NCI-H1092 (cell line): ENCODE measurements at places on chromosomes 16 and 17.

GRCh38 chr17:4766201-4766600 is 5.5 kb upstream of the TM4SF5 start:
- no peak for DNase-seq

GRCh38 chr16:48117217-48118105 is 38.3 kb downstream of the ABCC12 start:
- DNase-seq = peak; percentile 75

DNA sequence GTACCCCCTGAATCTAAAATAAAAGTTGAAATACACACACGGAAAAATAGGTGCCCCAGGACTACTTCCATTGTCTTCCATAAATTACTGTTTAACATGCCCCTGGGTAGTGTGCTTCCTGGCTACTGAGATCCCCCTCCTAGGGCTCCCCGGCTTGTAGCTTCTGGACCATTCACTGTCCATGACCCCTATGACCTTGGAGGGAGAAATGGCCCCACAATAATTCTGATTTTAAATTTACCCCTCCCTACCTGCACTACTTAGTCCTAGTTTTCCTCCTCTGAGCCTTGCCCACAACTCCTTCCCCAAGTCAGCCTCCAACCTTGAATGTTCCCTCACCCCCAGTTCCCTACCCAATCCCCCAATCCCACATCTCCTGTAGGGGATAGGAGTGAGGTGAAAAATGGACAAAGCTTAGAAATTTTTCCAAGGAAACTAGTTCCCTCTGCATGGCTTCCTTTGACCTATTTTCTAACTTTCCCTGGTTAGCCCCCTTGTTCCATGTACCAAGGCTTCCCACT is 9.5 kb upstream of the MSL1 start:
- no peak for DNase-seq

- DNase-seq = no peak
These were observed 9.6 kb upstream of the SPN start for GRCh38 chr16:29653471-29653870.

- no peak for DNase-seq
These were observed 147.3 kb downstream of the CCDC182 start for GRCh38 chr17:57597531-57598453.

- no peak for DNase-seq
These were observed 57.9 kb downstream of the AKAP1 start for GRCh38 chr17:57142925-57143324.

GRCh38 chr17:55284944-55285339 is 20.2 kb downstream of the HLF start:
- no peak for DNase-seq

- DNase-seq = no peak
These were observed 280.9 kb downstream of the MAP2K4 start for GRCh38 chr17:12301551-12301950.

DNA sequence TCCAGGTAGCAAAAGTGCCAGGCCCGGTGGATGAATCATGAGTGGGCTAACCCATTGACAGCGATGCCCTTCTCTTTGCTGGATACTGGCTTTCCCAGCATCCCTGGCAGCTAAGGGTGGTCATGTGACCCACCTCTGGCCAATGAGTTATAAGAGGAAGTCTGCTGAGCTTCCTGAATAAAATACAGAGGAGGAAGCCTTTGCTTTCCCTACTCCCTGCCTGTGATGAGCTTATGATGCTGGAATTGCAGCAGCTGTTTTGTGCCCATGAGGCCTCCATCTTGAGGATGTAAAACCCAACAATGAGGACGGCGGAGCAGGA is 15.0 kb upstream of the ATP2A3 start:
- no peak for DNase-seq

- no peak for DNase-seq
These were observed 3.3 kb upstream of the HEXIM1 start for GRCh38 chr17:45145035-45145389.

GRCh38 chr17:55159251-55159650 is 105.5 kb upstream of the HLF start:
- DNase-seq = no peak

- DNase-seq = peak; percentile 25
These were observed 128.0 kb upstream of the PLCG2 start for GRCh38 chr16:81650982-81651562.

DNA sequence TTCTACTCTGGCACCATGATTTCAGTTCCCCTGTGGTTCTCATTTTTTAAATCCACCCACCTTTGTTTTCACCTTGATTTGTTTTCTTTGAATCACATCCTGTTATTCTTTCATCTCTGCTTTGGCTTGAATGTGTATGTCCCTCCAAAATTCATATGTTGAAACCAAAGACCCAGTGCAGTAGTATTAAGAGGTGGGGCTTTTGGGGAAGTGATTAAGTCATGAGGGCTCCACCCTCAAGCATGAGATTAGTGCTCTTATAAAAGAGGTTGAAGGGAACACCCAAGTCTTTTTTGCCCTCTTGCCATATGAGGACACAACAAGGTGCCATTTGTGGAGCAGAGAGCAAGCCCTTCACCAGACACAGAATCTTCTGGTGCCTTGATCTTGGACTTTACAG is 382.3 kb downstream of the SLC39A11 start:
- no peak for DNase-seq

DNA sequence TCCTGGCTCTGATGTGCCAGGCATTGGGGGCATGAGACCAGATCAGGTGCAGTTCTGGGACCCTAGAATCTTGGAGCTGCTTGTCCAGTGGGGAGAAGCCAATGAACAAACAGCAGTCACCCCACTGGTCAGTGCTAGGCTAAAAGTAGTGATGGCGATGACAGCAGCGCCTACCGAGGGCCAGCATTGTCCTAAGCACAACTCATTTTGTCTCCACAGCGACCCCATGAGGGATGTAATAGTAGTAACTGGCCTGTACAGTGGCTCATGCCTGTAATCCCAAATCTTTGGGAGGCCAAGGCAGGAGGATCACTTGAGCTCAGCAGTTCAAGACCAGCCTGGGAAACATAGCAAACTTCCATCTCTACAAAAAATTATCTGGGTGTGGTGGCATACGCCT is 6.2 kb downstream of the SMCR8 start:
- no peak for DNase-seq

GRCh38 chr17:15361151-15361550 is 19.8 kb upstream of the TEKT3 start:
- DNase-seq = no peak

- DNase-seq = no peak
These were observed 10.8 kb downstream of the MAP2K3 start for GRCh38 chr17:21295036-21295952.

DNA sequence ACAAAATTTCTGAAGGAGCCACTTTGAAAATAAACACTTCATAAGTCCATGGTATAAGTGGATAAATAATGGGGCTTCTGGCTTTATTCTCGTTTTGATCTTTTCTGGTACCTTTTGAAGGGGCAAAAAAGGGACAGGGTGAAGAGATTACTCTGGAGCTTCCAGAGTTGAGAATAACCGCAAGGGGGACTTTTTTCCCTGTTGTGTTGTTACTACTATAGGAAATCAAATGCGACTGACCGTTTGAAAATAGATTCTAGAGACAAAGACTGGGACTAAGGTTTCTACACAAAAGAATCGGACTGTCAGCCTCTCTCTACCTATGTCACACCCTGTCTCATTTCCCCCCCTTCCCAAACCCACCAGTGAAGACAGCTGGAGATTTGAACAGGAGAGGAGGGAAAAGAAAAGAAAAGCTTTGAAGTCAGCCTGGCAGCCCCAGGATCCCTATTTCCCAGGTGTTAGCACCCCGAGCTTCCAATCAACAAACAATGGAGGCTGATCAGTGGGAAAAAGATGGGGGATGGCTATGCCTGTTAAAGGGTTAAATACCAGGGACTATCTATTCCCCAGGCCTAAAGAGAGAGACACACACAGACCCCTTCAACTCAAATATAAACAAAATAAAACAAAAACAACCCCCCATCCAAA is 8.4 kb downstream of the HOXB4 start:
- DNase-seq = no peak

GRCh38 chr17:78337244-78338109 is 22.4 kb downstream of the SOCS3 start:
- DNase-seq = no peak

DNA sequence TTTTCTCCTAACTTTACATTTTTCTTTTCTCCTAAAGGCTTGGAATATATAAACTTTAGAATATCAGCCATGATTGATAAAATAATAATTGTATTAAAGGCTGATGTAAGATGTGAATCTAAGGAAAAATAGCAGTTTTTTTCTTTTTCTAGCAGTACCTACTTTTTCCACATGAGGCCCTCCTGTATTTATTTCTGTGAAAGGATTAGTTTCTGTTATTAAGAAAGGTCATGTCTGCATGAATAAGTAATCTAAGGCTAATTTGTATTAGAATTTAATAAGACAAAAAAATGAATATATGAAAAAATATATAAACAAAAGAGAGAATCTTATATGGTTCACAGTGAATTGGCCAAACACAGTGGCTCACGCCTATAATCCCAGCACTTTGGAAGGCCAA is 85.3 kb downstream of the STXBP4 start:
- DNase-seq = no peak

DNA sequence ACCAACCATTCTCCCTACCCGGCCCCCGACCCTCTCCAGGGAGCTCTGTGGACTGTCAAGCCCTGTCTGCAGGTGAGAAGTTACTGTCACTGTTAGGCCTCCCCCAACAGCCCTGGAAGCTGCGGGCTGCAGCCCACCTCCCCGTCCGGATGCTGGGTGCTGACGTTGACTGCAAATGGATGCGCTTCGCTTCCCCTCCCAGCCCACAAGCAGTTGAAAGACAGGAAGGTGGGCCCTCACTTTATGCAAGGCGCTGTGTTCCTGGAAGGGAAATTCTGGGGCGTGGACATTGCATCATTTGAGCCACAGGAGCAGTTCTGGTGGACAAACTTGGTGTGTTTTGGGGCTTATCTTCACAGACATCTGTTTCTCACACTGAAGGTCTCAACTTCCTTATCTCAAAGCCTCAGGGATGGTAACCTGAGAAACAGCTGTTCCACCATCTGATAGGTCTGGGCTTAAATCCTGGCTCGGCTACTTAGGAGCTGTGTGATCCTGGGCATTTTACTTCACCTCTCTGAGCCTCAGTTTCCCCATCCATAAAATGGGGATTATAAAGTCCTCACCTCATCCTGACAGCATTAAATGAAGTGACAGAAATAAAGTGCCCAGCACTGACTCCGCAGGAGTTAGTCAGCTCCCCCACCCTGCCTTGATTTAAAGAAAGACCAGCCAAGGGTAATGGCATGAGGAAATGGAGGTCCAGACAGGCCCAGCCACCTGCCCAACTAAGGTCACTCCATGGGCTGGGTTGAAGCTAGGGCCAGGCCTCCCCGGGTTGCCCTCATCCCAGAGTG is 4.6 kb upstream of the DRC7 start:
- DNase-seq = no peak

DNA sequence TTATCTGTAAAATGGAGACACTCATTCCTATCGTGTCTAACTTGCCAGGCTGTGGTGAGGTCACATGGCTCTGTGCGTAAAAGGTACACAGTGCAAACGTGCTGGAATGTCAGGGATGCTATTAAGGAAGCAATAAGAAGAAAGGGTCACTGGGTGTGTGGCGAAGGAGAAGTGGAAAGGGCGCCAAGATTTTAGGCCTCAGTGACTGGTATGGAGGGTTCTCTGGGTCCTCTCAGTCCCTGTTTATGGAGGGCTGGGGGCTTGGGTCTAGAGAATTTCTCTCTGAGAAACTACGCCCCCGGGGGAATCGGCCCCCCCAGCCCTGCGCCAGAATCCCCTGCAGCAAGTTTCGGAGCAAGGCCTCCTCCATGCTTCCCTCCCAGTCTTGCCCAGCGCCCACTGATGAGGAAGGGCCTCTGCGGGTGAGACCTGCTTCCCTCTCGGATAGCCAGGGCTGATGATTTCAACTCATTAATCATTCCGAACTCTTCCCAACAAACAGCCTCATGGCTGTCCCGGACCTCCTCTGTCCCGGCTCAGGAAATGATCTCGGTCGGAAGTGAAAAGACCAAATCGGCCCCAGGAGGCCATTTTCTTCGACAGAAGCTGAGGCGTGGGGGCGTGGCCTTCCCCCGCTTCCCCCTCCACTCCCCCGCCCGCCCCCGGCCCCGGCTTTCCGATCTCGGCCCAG is 1.2 kb upstream of the HEXIM1 start:
- peak; percentile 69 for DNase-seq

- DNase-seq = no peak
These were observed 21.0 kb downstream of the PHB1 start for GRCh38 chr17:49393491-49394255.

GRCh38 chr17:58032691-58033415 is 25.8 kb upstream of the SRSF1 start:
- no peak for DNase-seq

DNA sequence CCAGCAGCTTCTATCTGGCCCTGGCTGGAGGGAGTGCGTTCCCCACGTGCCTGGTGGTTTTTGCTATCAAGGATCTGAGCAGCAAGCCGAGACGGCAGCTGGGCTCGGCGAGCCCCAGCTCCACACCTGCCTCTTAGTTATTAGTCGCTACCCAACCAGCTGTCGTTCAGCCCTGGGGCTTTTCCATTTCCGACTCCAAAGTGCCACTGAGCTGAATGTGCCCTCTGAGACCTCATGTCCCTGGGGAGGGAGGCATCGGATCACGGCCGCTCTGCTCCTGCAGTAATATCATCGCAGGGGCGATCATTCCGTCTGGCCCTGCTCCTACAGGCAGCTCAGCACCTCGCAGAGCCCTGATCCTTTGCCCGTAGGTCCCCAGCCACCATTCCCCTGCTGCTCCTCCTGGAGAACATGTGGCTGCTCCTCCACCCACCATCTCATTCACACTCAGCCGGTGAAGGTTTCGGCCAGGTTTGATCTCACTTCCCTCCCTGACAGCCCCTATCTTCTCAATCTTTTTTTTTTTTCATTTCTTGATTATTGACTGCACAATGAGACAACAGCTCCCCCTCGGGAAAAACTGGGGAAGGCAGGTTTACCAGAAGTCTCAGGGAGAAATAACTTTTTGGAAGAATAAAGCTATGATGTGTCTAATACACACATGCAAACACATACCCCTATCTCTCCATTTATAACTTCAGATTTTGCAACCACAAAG is 86.7 kb downstream of the ZFHX3 start:
- DNase-seq = peak; percentile 89

- DNase-seq = no peak
These were observed 37.0 kb upstream of the HAPSTR1 start for GRCh38 chr16:9054460-9054859.

- no peak for DNase-seq
These were observed 870 bp upstream of the CTRB2 start for GRCh38 chr16:75207831-75208230.

- DNase-seq = peak; percentile 95
These were observed 12.1 kb downstream of the NDUFAF8 start for GRCh38 chr17:81251094-81251708.

DNA sequence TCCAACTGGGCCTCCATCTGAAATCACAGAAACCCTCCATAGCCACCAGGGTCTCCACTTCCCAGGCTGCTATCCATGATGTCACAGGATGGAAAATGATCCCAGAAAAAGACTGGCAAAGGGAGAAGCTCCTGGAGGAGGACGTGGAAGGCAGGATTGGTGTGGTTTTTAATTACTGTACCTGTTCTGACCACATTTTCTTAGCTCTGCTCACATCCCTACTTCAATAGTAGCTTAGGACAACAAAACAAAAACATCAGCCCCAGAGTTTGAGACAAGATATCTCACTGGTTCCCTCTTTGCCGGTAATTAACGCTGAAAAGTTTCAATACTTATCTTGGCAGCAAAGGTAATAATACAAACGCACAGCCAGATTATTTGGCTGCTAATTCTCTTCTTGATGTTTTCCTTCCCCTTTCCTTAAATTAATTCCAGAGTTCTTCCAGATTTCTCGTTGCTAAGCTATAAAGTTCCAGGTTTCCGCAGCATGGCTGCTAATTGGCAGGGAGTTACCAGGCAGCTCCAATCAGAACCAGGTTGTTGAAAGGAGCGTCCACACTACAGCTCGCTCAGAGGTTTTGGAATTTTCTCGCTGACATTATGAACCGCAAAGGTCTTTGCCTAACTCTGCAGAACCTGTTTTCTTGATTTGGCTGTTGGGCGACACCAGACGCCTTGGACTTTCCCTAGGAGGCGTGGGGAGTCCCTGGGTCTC is 263.4 kb downstream of the MRTFB start:
- no peak for DNase-seq
